SHP77 (cell line): ENCODE measurements at places on chromosomes 16 and 17.
A peak's percentile ranks its signal among the peaks of the same experiment; 100 is the strongest.

DNA sequence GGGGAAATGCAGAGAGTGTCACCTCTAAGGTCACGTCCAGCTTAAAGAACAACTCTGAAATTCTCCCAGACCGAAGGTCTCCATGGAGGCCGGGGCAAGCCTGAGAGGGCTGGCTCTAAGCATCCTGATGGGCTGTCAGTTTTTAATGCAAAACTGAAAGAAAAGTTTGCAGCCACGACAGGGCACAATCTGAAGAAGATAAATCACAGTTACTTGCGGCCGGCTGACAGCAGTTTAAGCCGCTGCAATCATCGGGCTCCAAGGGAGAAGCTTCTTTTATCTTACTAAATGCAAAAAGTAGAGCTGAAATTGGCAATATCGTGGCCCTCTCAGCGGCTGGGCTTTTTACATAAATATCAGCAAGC is 168.8 kb downstream of the CYLD start:
- no peak for DNase-seq

DNA sequence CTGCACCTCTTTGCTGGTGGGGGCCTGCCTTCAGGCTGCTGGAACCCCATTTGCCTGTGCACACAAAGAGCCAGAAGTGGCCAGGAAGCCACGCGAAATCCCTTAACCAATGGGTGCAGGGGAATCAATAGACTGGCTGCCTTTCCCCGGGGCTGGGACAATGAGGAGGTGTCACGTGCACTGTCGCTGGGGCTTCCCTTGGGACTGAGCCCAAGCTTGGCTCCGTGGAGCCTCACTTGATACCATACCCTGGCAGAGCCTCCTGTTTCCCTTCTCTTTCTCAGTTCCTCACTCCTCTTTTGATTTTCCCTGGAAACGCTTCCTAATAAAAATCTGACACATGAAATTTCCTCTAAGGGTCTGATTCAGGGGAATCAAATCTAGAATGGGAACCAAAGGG is 38.8 kb upstream of the C16orf82 start:
- no peak for DNase-seq

DNA sequence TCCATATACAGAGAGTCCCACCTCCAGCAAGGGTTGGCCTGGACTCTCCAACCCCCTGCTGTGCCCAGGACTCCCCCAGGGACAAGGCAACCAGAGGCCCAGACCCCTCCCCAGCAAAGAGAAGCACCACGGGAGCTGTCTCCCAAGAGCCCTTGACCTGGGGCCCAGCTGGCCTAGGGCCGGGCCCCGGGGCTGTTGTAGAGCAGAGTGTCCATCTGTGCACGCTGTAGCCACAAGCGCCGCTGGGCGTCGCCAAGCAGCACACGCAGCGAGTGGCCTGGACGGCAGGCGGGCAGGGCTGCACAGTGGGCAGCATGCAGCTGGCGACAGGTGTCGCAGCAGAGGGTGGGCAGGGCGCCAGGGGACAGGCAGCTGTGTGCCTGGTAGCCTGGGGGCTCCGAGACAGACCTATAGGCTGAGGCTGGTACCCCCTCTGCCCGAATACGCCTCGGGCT is 4.3 kb downstream of the SPATA2L start:
- peak; percentile 96 for DNase-seq

DNA sequence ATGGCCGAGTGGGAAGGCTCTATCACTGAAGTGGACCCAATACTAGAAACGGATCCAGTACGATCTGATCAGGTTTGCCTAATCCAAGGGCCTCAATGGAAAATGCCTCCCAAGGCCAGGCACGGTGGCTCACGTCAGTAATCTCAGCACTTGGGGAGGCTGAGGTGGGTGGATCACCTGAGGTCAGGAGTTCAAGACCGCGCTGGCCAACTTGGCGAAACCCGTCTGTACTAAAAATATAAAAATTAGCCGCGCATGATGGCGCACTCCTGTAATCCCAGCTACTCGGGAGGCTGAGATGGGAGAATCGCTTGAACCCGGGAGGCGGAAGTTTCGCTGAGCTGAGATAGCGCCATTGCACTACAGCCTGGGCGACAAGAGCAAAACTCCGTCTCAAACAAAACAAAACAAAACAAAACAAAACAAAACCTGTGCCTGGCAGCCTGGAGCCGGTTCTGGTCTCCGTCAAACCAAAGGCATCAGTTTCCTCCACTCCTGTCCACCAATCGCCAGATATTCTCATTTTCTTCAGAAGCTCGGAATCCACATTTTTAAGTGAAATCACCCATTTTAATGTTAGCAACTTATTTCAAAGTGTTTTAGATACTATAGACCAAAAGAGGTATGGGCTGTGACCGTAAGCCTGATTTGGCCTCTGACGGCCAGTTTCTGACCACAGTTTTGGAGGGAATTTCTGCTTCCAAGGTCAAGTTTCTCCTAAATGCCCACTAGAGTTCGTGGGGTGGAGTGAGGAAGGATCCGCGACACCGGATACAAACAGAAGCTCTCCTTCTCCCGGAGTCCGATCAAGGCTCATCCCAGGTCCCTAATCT is 664 bp downstream of the NQO1 start:
- DNase-seq = no peak

GRCh38 chr17:78607038-78607437 is 29.8 kb upstream of the DNAH17 start:
- DNase-seq = no peak

- peak; percentile 71 for DNase-seq
These were observed 470 bp upstream of the CDK3 start for GRCh38 chr17:76000016-76000754.

GRCh38 chr16:12152740-12153139 is 176.2 kb downstream of the SNX29 start:
- DNase-seq = no peak

GRCh38 chr17:39231591-39232551 is 6.1 kb upstream of the STAC2 start:
- DNase-seq = peak; percentile 32

DNA sequence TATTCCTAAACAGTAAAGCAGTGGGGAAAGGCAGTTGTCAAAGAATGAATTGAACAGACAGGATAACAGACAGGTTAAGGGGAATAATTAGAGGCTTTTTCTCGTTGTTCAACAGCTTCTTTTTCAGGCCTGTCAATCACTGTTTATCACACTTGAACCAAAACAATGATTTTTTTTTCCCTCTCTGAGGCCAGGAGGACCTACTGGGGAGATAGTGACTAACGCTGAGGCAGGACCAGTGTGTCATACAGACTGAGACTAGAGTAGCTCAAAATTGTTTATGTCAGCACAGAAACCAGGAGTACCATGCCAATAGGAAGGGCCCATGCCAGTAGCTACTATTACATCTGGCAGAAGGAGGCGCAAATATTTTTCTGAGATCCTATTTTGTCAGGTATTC is 41.3 kb upstream of the NLK start:
- no peak for DNase-seq

- DNase-seq = no peak
These were observed 52.5 kb upstream of the CACNG3 start for GRCh38 chr16:24203675-24204074.

DNA sequence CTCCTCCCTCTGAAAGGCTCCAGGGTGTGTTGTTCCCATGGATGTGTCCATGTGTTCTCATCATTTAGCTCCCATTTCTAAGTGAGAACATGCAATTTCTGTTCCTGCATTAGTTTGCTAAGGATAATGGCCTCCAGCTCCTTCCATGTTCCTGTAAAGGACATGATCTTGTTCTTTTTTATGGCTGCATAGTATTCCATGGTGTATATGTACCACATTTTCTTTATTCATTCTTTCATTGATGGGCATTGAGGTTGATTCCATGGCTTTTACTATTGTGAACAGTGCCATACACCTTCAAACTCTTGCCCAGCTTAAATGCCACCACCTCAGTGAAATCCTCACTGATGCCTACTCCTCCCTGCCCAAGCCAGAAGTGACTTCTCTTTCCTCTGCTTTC is 4.5 kb upstream of the ORAI3 start:
- no peak for DNase-seq

DNA sequence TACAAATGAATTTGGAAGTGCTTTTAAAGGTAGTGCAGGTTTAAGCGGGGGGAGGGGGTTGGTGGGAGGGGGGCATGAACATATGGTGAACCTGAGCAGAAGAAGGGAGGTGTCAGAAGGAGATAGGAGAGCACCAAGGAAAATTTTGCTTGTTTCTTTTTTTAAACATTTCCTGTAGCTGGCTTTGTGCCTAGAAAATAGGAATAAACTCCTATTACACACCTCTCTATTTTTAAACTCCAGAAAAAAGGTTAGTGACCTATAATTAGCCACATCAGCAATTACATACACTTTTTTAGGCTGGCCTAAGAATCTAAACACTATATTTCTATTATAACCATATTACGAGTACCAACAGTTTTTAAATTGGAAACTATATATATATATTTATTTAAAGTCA is 159.1 kb downstream of the SKAP1 start:
- no peak for DNase-seq

GRCh38 chr16:49282690-49283375 is 1.2 kb upstream of the CBLN1 start:
- DNase-seq = no peak

- DNase-seq = no peak
These were observed 30.0 kb upstream of the ANKRD40CL start for GRCh38 chr17:50797135-50797810.

- DNase-seq = no peak
These were observed 119.4 kb upstream of the METRNL start for GRCh38 chr17:82959990-82960418.

- no peak for DNase-seq
These were observed at the start of gene FOXC2 for GRCh38 chr16:86566601-86566965. TSS of gene FOXC2 (plus strand) at chr16:86566829. CDS start at chr16:86567336, 507 bp downstream.

DNA sequence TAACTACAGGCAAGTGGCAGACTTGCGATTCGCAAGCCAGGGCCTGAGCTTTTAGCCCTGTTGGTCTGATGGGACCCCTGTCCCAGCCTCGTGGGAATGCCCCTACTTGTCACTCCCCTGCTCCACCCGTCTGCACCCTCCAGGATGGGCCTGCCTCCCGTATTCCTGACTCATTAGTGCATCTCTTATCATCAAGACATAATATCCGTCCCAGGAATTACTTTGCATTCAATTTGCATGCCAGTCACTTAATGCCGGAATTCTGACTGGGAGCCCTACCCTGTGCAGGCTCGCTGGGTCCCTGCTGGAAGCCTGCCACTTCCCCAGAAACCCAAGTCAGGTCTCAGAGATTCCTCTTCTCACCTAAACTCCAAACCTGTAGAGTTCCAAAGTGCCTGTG is 3.3 kb downstream of the PRSS53 start:
- DNase-seq = no peak

DNA sequence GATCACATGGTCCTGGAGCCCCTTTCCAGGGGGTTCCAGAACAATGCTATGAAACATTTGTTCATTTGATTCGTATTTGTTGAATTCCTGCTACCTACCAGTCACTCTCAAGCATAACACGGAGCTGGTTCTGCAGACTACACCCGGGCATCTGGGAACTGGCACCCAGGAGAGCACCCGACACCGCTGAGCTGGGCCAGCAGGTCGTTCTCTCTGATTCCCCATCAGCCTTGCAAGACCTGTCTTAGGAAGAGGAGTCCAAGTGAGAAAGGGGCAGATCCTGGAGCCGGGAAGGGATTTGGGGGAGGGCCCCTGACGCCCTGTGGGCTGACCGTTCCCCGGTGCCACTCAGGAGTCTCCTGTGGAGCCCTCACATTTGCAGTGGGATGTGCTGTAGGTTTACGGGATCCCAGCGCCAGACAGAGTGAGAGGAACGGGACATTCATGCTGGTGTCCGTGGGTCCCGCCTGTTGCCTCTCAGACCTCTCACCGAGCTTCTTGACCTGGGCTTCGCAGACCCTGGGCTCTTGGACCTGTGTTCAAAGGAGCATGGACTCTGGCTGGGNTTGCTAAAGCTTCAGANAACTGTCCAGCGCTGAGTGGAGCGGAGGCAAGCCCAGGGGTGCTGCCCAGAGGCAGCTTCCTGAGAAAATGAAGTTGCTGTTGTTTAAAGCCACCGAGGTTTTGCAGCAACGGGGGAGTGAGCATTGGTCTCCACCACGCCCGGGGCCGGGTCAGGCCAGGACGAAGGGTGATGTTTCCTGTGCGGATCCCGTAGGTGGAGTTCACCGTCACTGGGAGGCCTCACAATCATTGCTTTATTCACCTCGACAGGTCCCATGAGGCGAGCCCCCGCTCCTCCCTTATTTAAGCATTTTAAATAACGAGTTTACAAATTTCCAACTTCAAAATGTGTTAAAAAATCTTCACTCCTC is 49.2 kb downstream of the METRNL start:
- no peak for DNase-seq

DNA sequence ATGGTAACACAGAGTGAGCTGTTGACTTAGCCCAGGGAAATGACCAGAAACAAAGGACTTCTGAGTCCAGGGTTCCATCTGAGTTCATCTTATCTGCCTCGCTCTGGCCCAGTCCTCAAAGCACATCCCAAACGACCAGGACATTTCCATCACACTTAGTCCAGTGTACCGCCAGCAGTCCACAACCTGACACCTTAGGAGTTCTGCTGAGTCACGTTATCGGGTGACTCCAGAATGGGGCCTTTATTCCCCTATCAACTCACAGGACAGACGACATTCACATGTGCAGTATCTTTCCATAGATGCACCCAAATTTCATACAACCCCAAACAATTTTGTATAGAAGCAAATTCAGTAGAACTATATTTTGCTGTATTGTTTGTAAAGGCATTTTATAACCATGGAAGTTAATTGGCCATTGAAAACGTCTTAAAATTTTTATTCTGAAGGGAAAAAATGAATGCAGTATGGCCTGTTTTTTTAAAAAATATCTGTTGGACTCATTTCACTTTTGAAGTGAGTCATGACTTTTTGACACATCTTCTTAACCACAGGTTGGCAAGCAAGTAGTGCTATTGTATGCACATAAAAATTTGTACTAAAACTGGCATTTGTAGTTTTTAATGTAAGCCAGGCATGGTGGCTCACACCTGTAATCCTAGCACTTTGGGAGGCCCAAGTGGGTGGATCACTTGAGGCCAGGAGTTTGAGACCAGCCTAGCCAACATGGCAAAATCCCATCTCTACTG is 46.3 kb downstream of the ZNF18 start:
- DNase-seq = no peak

- DNase-seq = no peak
These were observed 2.0 kb upstream of the SPHK1 start for GRCh38 chr17:76382351-76382802.

- no peak for DNase-seq
These were observed 65.9 kb downstream of the DNAH3 start for GRCh38 chr16:21084631-21085225.

- no peak for DNase-seq
These were observed 393.2 kb upstream of the PMFBP1 start for GRCh38 chr16:72565106-72565505.

DNA sequence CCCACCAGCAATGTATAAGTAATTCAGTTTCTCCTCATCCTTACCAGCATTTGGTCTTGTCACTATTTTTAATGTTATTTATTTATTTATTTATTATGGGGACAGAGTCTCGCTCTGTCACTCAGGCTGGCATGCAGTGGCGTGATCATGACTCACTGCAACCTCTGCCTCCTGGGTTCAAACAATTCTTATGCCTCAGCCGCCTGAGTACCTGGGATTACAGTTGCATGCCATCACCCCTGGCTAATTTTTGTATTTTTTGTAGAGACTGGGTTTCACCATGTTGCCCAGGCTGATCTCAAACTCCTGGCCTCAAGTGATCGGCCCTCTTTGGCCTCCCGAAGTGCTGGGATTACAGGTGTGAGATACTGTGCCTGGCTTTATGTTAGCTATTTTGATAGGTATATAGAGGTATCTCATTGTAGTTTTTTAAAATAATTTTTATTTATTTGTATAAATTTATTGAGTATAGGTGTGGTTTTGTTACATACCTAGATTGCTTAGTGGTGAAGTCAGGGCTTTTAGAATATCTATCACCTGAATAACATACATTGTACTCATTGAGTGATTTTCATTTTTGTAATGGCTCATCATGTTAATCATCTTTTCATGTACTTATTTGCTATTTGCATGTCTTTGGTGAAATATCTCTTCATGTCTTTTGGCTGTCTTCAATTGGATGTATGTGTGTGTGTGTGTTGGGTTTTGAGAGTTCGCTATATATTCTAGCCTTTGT is 53.3 kb downstream of the TANC2 start:
- no peak for DNase-seq
